ENCODE measurements at places on chromosomes 5 and 9.

DNA sequence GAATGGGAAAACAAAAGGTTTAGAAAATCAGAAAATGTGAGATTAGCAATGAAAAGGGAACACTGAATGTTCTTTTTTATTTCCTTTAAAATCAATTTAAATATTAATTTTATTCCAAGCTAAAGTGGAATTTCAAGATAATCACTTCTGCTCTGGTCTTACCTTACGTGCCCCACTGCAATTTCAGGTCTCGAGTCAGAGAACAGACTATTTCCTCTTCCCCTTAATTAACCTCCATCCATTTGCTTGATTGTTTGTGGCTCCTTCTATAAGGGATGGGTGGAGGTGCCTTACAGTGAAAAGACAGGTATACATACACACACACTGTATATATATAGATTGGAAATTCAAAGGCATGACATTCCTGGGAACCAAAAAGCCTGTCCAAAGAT, 137.1 kb downstream of the SUSD1 start:
- DNase-seq = no peak

GRCh38 chr5:135313405-135313804, 85.6 kb downstream of the MACROH2A1 start:
- no peak for DNase-seq

GRCh38 chr9:97752274-97752673, 55.1 kb upstream of the XPA start:
- no peak for DNase-seq

GRCh38 chr5:169732841-169733240, 95.8 kb downstream of the DOCK2 start:
- DNase-seq = no peak

GRCh38 chr5:14706615-14707021, 42.1 kb downstream of the OTULIN start:
- DNase-seq = no peak

- DNase-seq = no peak
These were observed 95.9 kb downstream of the FBXO4 start for GRCh38 chr5:42020788-42021530.

GRCh38 chr5:88818296-88818695, 64.7 kb downstream of the MEF2C start:
- no peak for DNase-seq

DNA sequence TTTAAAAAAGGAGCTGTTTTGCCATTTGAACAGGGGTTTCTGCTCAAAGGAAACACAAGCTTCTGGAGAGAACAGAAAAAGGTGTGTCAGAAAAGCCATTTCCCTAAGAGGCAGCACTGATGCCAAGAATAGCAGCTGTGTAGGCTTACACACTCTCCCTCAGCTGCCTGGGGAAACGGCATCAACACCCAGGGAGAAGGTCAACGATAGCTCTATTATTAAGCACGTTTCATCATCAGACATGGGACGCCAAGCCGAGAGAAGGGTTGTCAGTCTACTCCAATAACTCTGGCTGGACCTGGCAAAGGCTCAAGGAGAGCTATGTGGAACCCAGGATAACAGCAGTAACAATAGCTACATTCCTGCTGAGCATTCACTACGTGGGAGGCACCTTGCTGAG, 314.2 kb downstream of the CDK5RAP2 start:
- peak; percentile 91 for DNase-seq

- DNase-seq = no peak
These were observed 2269.7 kb downstream of the MAT2B start for GRCh38 chr5:165775111-165775510.

- no peak for DNase-seq
These were observed 192.3 kb upstream of the GLRA1 start for GRCh38 chr5:152116934-152117333.

GRCh38 chr9:124940894-124941678, at the start of gene GOLGA1:
Gene GOLGA1 (minus strand): TSS chr9:124941083. CDS start chr9:124938711, 2,372 bp downstream.
- peak; percentile 97 for DNase-seq

DNA sequence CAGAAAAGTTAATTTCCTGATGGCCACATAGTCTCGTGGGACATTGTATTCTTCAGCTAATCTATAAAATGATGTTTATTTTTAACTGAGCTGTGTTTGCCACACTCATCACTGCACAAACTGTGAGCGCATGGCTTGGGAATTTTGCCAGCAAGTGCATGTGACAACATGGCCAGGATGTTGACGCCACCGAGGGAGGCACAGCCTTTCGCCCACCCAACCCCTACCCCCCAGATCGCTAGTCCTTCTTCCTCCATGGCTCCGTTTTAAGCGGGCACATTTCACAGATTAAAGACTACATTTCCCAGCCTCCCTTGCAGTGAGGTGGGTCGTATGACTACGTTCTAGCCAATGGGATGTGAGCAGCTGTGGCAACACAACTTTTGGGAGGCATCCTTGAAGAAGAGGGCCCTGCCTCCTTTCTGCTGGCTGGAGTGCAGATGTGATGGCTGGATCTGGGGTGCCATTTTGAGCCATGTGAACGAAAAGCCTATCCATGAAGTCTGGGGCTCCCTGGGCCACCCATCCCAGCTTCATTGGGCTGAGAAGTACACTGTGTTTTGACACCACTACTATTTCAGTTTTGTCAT, 7.9 kb downstream of the NRARP start:
- peak; percentile 79 for DNase-seq

- DNase-seq = no peak
These were observed 275.0 kb downstream of the DRD1 start for GRCh38 chr5:175168882-175169507.

GRCh38 chr5:15902066-15902465, 277.5 kb downstream of the MARCHF11 start:
- DNase-seq = peak; percentile 33

GRCh38 chr5:65825408-65826328, 100.7 kb upstream of the ERBIN start:
- DNase-seq = no peak

DNA sequence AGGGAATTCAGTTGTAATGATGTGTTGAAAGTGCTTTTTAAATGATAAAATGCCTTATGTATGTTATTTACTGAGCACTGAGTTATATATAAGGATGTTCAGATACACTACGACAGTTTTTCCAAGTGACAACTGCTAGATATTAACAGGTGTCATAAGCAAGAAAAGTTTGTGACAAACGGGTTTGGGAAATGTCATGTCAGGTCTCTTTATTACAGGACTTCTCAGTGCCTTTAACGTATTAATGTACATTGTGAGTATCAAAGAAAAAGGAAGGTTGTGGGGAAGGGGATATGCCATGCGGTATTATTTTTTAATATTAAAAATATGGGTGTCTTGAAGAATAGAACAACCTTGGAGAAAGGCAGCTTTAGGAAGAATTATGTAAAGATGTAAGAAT, 56.4 kb downstream of the RAI14 start:
- no peak for DNase-seq

GRCh38 chr5:39624268-39624886, 199.6 kb upstream of the DAB2 start:
- DNase-seq = no peak

- peak; percentile 43 for DNase-seq
These were observed 80.0 kb upstream of the OTULINL start for GRCh38 chr5:14501353-14502293.

- DNase-seq = no peak
These were observed 2.4 kb downstream of the HMCN2 start for GRCh38 chr9:130267930-130268329.

DNA sequence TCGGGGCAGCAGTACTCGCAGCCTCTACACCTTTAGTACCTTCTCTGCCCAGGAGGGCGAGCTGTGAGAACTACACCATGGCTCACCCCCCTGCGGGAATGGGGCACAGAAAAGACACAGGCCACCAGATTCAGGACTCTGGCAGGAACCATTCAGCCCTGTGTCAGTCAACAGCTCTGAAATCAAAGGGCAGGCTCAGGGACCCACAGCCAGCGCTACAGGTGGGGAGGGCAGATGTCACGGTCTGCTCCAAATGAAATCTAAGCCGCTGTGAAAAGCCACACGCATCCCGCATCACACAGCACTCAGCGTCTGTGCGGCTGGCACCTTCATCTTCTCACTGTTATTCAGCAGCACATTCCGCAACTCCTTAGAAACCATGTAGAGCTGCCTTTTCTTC, 27.9 kb downstream of the NSUN2 start:
- DNase-seq = no peak

DNA sequence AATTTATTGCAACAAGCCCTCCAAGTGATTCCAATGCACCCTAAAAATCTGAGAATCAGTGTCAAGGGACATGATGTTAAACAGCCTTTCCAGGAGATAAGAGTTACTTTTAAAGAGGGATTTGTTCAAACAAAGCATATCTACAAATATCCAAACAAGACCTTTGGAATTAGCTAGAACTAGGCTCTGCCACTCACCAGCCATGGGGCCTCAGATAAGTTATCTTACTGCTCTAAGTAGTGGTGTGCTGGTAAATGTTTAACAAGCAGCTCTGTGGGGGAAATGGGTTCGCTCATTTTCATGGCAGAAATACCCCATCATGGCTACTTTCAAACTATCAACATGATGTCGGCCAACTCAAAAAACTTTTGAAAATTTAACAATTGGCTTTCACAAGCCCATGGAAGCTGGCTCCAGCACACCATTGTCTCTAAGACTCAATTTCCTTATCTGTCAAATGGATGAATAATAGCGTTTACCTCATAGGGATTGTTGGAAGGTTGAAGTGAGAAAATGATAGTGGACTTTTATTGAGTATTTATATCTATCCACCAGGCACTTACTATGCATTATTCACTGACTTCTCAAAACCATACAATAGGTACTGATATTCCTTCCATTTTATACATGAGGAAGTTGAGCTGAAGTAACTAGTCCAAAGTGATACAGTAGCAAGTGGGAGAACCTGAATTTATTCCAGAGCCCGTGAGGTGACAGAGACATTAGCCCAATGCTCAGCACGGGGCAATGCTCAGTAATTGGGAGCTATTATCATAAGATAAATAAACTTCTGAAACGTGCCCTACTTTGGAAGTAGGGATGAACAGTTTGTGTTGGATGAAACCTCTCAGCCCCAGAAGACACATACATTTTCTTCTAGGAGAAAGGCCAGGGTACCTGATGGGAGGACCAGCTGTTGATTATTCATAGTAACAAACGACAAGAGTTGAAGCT, 43.2 kb downstream of the SH3RF2 start:
- no peak for DNase-seq

DNA sequence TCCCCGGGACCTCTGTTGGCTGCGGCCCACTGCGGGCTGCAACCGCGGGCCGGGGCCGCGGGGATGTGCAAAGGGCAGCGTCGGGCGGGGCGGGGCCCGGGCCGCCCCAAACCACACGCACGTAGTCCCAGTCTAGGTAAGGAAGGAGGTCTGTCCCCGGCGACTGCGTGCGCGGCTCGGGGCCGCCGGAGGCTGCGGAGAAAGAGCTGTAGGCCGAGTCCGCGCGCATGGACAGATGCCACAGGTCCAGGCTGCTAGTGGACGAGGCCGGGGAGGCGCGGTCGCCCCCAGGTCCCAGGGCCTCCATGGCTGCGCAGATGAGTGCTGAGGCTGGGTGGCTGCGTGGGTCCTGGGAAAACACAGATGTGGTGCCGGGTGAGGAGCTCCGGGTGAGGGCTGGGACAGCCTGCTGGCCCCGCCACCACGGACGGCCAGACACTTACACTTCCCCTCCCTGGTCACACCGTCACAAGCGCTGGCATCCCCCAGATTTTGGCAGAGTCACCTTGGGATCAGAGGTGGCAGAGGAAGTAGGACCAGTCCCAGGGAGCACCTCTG, 4.5 kb downstream of the SHROOM1 start:
- no peak for DNase-seq

- DNase-seq = peak; percentile 16
These were observed 17.5 kb upstream of the ROPN1L start for GRCh38 chr5:10424124-10424731.

- DNase-seq = no peak
These were observed 13.3 kb downstream of the HSD17B4 start for GRCh38 chr5:119465640-119466039.

DNA sequence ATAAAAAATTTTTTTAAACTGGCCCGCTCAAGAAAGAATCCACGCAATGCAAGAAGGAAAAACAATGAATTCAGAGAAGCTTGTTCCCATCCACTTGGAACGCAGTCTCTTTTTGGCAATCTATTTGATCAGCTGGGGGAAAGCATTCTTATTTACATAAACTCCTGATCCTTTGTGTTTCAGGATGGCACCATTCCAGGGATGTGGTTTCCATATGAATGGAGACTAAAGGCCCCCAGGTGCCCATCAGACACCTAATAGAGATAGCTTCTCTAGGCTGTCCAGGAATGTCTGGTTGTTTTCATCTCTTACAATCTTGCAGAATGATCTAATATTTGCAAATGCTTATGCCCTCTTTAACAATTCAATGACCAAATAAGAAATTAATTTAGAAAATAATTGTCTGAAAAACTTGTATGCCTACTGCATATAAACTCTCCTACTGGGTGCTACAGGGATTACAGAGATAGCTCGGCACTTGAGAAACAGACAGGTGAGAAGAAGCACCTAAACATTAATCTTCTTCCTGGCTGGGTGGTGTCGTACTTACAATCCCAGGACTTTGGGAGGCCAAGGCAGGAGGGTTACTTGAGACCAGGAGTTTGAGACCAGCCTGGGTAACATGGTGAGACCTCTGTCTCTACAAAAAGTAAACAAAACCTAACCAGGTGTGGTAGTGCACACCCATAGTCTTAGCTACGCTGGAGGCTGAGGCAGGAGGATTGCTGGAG, 3.0 kb upstream of the RASGRF2 start:
- peak; percentile 86 for DNase-seq
